ENCODE measurements at places on chromosomes 2 and 18.

GRCh38 chr2:145757503-145758246 is 1237.8 kb upstream of the ZEB2 start:
- DNase-seq, result no peak

GRCh38 chr2:990970-991369 is 40.3 kb downstream of the SNTG2 start:
- no peak for DNase-seq

DNA sequence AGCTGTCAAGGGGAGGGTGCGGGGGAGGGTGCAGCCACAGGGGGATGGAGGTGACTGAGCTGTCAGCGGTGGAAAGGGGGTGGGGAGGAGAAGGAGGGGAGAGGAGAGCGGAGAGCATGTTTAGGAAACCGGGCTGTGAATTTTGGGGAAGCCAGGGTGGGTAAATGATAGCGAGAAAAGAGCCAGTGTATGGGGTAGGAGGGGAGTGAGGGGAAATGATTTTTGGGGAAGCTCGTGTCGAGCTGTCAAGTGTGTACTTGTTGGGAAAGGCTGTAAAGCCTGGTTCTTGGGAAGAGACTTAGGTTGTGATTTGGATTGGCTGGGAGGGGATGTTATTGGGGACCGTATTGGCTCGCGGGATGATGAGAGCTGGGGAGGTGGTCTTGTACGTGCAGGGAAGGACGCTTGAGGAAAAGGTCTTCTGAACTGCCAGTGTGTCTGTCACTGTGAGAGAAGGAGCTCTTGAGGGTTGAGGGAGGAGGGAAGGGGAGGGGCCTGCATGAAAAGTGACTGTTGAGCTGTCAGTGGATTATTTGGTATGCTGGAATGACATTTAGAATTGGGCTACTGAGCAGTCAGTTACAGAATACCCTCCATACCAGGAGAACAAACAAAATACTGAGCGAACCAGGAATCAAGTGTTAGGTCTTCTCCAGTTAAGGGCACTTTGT is 1.0 kb downstream of the UBR3 start:
- peak; percentile 12 for DNase-seq

GRCh38 chr2:111945444-111946293 is 47.3 kb downstream of the MERTK start:
- DNase-seq, result no peak

DNA sequence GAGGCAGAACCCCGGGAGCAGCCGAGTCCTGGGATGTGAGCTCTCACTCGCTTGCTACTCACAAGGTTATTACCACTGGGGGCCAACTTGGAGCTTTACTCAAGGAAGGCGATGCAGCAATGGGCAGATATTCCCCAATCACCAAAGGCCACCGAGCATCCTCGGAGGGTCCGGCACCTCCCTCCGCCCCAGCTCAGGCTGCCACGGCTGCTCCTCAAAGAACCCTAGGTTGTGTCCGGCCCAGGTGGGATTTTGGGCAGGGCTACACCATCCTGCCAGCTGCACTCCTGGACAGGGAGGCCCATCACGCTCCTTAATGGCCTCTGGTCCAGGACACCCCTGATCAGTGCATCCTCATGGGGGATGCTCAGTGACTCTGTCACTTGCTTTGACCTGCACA is 24.8 kb downstream of the FBLN7 start:
- no peak for DNase-seq

GRCh38 chr2:172095905-172096625 is 6.6 kb downstream of the DLX2 start:
- DNase-seq, result peak; percentile 48

- no peak for DNase-seq
These were observed 436.6 kb upstream of the NRP2 start for GRCh38 chr2:205245652-205246051.

DNA sequence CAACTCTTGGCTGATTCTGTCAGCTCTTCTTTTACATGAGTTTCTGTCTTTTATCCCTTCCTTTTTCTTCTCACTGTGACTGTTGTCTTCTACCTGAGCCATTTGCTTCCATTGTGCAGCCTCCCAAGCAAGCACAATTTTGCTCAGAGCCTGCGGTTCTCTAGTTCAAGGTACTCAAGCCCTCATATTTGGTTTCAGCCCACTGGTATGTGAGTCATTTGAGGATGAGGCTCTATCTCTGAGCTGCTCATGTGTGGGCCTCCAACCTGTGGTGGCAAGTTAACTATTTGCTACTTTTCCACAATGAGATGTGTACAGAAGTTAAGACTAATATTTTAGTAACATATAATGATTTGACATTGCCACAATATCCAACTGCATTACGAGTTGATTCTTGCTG is 183.0 kb downstream of the PHLPP1 start:
- DNase-seq, result no peak

DNA sequence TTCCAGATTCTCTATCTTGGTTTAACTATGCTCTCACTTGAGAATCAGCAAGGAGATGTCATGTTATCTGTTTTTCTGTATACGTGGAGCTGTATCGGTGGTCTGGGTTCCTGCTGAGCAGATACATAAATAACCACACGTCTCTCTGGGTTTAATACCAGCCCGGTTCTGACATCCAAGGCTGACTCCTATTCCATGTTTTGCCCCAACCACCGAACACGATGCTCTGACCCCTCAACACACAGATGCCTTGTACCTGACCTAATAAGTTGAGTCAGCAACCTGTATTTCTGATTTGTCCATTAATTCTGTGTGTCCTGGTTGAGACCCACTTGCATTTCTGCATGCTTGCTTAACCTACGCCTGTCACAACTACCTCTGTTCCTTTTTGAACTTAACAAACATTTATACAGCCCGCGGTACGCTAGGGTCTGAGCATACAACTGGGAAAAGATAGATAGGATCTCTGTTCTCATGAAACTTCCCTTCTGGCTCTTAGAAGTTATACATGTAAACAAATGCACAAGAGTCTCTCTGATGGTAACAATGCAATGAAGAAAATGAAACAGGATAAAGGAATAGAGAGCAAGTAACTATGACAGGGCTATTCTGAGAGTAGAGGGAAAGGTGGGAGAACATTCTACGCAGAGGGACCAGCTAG is 480.4 kb downstream of the PARD3B start:
- DNase-seq, result no peak

GRCh38 chr2:114446571-114446970 is 4.1 kb downstream of the DPP10 start:
- DNase-seq, result no peak

- peak; percentile 4 for DNase-seq
These were observed 82.2 kb downstream of the CHRNA1 start for GRCh38 chr2:174682007-174682577.

DNA sequence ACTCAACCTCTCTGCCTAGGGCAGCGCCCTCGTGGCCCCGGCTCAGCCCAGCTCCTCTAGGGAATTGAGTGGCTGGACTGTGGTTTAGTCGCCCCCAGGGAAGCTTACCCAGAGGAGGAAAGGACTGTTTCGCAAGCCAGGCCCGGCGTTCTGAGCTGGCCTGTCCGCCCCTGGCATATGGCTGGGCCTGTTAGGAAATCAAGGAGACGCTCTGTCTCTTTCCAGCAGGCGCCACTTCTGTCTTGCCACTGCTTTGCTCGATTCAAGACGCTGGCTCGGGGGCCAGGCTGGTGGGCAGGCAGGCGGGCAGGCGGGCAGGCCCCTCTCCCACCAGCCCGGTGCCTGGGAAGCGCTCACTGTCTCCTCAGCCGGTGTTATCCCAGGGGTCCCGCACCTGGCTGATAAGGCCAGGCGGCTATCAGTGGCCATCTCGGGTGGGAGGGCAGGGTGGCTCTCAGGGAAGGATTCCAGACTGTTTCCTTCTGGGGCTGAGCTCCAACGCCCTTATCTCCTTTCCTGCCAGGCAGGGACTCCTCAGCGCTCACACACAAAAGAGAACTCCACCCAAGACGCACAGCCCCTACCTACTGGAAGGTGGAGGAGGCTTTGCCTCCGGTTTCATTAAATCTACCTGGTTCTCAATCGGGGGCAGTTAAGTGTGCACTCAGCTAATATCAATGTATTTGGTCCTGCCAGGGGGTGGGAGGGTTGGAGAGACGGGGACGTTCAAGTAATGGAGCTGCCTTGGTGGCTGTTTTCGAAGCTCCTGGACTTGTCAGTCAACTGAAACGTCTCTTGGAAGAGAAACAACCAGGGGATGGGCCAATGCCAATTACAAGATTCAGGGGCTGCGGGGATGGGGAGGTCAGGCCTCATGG is 109.1 kb downstream of the SMAD7 start:
- DNase-seq, result no peak

- DNase-seq, result no peak
These were observed 2.5 kb downstream of the MSTN start for GRCh38 chr2:190060019-190060418.

DNA sequence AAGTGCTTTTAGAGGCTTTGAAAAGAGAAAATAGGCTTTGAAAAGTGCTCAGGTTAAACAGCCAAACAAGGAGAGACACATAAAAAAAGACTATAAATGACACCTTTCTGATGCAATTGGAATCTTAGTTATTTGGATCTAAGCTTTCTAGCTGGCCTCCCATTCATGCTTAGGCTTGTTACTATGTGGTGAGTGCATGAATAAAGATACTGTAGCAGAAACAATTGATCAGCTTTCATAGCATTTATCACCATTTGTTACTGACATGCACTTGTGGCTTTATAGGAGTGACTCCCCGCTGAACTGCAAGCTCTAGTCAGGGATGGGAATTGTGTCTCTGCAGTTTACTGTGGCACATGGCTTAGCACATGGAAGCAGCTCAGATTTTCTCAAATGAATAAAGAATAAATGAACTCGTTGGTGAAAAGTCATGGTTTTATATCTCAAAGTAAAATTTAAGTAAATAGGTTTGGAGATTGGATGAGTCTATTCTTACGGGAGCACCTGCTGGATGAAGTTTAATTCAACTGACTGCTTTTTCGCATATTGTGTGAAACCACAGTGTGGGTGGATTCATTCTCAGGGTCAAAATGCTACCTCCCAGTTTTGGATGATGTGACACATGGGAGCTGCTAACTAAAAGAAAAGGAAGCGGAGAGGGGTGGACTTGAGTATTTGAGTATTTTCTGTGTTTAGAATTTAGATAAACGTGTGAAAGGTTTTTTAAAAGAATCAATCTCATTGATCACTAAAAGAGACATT is 91.1 kb upstream of the NOL4 start:
- no peak for DNase-seq

- DNase-seq, result no peak
These were observed 50.5 kb upstream of the GORASP2 start for GRCh38 chr2:170878505-170878904.

DNA sequence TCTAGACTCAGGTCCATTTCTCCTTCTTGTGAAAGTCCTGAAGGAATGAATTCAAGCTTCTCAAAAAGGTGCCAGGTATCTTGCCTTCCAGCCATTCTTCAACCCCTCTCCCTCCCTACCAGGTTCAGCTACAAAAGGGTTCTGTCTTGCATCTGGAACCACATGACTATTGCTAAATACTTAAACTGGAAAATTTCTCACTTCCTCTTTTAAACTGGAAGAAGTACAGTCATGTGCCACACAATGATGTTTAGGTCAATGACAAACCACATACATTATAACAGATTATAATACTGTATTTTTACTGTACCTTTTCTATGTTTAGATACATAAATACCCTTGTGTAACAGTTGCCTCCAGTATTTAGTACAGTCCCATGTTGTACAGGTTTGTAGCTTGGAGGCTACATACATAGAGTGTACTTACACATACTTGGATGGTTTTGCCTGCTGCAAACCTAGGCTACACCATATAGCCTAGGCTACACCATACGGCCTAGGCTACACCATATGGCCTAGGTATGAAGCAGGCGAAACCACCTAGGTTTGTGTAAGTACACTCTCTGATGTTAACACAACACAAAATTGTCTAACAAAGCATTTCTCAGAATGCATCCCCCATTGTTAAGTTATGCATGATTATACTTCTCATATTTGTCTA is 142.0 kb upstream of the DNMT3A start:
- DNase-seq, result no peak

DNA sequence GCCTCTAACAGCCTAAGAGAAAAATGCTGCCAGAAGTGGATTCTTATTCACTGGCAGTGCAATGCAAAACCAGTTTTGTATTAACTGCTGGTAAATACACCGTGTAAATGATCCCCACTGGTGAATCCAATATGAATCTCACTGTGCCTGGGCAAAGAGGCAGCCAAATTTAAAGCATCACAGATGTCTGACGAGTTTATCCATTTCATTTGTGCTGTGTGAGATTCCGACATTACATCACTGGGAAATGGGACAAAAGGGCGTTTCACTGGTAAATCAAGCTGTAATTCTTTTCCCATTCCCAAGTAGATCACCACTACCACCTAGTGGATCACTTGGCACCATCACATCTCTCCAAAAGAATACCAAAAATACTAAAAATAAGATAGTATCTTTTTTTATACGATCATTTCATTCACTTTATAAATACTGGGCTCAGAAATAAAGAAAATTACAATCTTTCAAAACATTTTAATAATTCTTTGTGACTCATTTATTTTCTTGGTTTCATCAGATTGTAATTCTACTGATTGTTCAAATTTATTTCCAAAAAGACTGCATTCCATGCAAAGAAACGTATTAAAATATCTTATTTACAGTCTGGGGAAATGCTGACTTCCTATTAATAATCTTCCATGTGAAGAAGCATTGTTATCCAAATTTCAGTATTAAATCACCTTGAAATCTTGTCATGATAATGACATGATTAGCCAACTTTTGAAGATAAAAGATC is 125.6 kb downstream of the GRB14 start:
- no peak for DNase-seq

- DNase-seq, result no peak
These were observed 296.9 kb upstream of the STON1 start for GRCh38 chr2:48233005-48233404.

DNA sequence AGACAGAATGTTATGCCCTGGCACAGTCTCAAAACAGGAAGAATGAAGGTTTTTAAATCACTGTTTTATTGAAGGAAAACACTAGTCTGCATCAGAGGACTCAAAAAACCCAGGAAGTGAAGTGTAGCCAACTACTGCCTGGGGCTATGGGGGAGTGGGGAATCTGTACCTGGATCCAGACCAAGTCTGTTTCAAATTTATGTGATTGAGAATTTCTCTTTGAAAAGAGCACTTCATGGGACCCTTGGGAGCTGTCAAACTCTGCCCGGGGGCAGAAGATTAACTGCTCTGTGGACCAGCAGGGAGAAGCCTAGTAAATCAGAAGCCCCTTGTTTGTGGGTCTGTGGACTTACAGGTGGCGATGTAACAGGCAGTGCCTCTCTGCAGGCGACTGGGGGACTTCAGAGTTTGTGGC is 45.3 kb upstream of the TANC1 start:
- DNase-seq, result no peak

Data from NCI-H2171 (cell line).